ENCODE measurements at places on chromosomes 4 and X.

- DNase-seq, result no peak
These were observed 384.6 kb upstream of the IGFBP7 start for GRCh38 chr4:57494821-57495220.

GRCh38 chr4:33340168-33340567 is 2620.0 kb downstream of the PCDH7 start:
- DNase-seq, result no peak

DNA sequence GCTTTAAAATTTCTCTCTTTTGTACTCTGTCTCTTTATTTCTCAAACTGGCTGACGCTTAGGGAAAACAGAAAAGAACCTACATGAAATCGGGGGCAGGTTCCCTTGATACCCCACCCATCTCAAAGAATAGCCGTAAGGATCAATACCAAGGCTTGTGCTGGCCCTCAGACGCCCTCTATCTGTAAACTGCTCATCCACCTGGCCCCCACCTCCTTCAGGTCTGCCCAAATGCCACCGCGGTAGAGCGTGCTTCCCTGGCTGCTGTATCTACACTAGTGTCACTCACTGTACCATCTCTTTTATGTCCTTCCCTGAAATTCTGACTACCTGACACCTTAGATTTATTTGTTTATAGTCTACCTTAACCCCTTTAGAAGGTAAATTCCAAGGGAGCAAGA is 62.8 kb downstream of the SMIM20 start:
- DNase-seq, result no peak

GRCh38 chrX:5726224-5726623 is 502.4 kb downstream of the NLGN4X start:
- peak; percentile 7 for DNase-seq

DNA sequence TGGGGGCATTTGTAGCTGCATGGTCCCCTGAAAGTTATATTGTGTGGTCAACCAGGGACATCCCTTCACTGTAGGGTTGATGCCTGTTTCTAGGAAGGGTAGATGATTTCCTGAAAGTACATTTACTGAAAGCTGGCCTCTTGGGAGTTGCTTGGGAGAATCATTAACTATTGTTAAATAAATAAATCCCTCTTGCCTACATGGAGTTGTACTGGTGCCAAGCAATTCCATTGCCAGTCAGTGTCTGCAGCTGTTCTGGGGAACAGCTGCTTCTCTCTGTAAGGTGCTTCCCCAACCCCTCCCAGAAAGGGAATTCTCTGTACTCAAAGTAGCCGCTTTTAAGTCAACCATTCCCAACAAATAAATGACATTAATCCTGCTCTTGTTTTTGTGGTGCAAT is 51.1 kb downstream of the C4orf51 start:
- no peak for DNase-seq

DNA sequence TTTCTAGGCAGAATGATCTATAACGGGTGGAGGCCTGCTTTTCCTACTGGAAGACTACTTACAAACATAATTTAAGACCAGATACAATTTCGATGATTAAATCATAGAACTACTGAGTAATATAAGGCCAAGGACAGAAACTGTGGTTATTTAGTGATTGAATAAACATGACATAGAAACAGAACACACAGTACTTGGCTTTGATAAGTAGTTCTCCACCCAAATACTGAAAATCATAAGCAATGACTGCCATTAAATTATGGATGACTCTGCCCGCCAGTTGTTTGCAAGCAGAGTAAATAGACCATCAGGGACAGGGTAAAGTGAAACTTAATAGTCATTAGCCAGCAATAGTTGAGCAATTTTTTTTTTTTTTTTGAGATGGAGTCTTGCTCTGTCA is 17.2 kb upstream of the SMIM14 start:
- DNase-seq, result peak; percentile 15

DNA sequence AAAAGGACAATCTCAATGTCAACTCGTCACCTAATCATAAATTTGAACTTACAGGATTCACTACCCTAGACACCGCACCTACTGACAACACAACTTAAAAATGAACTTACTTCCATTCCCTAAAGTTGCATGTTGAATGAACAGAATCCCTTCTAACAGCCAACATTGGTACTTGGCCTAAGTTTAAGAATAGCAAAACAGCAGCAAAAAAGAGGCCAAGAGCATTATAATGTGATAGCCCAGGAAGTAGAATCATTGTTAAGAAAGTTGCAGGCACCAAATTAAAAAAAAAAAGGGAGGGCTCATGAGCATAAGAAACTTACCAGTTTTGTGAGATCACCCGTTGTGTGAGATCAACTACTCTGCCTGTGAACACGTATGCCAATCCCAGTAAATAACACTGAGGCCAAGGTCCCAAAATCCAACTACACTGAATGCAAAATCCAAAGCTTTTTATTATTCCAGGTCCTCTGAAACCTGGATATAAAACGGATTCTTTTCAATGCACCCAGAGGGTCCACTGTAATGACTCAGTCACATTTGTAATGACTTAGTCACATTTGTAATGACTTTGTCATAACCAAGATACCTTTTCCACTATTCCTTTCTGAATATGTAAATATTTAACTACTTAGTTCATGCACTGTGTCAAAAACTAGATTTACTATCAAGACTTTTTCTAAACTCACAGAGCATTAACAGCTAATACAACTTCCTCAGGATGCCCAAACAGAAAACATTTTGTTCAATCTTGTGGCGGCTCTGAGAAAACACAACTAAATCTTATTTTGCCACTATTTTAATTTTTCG is 6.8 kb downstream of the HNRNPDL start:
- no peak for DNase-seq

- no peak for DNase-seq
These were observed 1.2 kb downstream of the USP46 start for GRCh38 chr4:52657618-52658501.

- DNase-seq, result no peak
These were observed 46.0 kb upstream of the MGST2 start for GRCh38 chr4:139619644-139620043.

GRCh38 chrX:1450361-1451161 is 2.1 kb downstream of the ASMTL start:
- DNase-seq, result no peak

DNA sequence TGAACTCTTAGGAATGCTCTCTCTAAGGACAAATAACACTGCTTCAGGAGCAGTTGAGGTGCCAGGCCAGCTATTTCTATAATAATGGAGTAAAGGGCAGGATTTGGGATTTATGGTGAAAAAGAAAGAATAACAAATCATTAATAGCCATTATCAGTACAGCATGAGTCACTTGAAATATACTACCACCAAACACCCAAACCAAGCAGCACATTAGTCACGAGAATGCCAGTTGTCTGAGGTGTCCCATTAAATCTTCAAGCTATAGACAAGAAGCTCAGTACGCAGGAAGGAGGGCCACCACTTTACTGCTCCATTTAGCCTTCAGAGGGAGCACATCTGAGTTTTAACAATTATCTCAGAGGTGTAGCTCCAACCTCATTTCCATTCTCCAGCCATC is 106.8 kb upstream of the MAGEA10 start:
- no peak for DNase-seq

DNA sequence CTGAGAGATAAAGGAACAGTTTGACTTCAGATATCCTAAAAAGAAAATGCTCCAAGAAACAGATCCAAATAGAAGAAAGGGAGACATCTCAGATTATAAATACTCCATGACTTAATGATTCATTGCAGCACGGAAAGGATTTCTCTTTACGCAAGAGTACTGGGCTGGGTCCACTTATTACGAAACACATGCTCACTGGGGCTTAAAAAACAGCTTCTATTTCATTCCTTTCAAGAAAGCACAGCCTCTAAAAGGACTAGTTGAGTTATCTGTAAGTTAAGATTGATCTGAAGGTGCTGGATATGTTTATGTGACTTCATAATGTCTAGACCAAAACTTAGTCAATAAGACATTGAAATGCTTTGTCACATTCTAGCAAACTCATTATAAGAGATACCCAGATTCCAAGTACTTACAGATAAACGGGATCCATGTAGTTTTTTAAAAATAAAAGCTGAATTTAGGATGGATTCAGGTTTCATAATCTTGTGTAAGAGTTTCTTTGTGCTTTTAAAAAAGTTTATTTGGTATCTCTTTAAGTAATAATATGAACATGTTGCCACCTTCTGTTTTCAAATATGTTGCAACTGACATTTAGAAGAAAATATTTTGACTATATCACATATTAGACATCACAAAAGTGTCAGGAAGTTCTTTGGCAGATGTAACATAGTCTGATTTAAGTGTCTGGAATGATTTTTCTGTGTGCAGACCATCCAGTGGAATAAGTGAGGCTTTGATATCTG is 109.5 kb upstream of the MYOZ2 start:
- peak; percentile 87 for DNase-seq
